Memory B cell (primary cell): ENCODE measurements at places on chromosomes 5 and 9.
A peak's percentile ranks its signal among the peaks of the same experiment; 100 is the strongest.

- DNase-seq = no peak
Observed at GRCh38 chr5:34580983-34581382, 75.1 kb upstream of the RAI14 start.

- no peak for DNase-seq
Observed at GRCh38 chr5:169280696-169281095, 20.2 kb downstream of the SLIT3 start.

GRCh38 chr5:43305948-43306565 is 7.2 kb downstream of the HMGCS1 start:
- no peak for DNase-seq

- no peak for DNase-seq
Observed at GRCh38 chr9:116208417-116209232, 55.0 kb downstream of the PAPPA start.

GRCh38 chr5:80933036-80933435 is 27.1 kb upstream of the RASGRF2 start:
- DNase-seq = no peak

GRCh38 chr5:98217138-98217537 is 556.3 kb upstream of the RGMB start:
- DNase-seq = no peak

DNA sequence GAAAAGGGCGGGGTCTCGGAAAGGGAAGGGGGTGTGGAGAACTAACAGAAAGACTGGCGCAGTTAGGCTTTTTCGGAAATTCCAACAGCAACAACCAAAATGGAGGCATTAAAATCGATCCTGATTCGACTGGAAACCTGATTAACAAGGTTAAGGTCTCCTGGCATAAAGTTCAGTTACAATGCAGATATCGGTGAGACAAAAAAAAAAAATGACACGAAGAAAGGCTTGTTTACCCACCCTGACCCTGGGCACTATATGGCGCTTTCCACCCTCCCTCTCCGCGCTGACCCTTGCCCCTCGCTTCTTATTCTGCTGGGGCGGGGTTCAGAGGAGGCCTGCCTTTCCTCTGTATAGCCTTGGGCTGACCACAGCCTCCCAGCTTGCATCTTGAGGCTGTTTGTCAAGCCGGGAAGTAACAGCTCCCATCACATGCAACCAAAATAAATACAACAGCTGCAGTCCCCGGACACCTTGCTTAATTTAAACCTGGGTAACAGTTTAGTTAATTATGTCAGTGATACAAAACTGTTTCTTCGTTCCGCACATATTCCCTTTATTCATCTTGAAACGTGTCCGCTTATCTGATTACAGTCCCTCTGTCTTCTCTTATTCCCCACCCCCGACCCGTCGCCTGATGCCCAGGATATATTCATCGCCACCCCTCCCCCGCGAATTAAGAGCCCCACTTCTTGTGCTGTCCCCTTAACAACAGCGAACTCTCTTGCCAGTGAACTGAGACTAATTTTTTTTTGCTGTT is 795 bp upstream of the PJA2 start:
- peak; percentile 25 for DNase-seq

GRCh38 chr9:91436841-91437240 is 13.2 kb upstream of the NFIL3 start:
- DNase-seq = no peak

DNA sequence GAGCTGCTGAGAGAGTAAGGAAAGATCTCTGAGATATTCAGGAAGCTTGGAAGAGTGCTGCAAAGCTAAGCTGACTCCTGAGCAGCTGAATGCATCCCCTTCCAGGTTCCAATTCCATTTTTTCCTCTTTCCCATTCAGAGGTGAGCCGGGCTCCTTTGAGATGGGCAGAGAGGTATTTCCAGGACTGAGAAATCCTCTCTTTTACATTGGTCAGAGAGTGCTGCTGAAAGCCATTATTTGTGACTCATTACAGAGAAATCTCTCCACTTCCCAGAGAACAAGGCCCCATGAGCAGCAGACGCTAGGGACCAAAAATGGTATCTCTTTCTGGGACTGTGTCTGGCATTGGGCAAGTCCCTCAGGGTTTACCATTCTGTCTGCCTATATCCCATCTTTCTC is 3.7 kb downstream of the MCTP1 start:
- no peak for DNase-seq

GRCh38 chr5:81768935-81769452 is 18.1 kb upstream of the SSBP2 start:
- DNase-seq = no peak

GRCh38 chr9:92423612-92424011 is 659 bp downstream of the OMD start:
- no peak for DNase-seq

DNA sequence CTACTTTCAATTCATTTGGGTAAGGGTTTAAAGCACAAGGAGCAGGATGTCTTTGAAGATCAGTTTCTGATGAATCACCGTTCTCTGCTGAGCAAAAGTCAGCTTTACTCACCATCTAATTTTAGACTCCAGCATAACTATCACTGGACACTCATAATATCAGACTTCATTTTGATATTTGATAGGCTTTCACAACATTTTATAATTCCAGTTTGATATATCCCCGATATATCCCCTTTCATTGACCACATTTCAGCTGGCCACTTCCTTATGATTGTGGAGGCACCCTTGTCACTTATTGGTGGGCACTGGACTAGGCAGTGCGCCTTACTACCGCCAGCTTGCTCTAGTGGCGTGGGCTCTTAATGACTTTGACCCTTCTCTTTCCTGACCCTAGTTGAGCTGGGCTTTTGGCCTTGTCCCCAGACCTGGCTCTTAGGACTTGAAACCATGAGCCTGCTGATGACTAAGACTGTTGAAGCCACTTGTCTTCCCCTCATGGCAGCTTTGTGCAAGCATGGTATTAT is 46.8 kb downstream of the CYSTM1 start:
- no peak for DNase-seq

DNA sequence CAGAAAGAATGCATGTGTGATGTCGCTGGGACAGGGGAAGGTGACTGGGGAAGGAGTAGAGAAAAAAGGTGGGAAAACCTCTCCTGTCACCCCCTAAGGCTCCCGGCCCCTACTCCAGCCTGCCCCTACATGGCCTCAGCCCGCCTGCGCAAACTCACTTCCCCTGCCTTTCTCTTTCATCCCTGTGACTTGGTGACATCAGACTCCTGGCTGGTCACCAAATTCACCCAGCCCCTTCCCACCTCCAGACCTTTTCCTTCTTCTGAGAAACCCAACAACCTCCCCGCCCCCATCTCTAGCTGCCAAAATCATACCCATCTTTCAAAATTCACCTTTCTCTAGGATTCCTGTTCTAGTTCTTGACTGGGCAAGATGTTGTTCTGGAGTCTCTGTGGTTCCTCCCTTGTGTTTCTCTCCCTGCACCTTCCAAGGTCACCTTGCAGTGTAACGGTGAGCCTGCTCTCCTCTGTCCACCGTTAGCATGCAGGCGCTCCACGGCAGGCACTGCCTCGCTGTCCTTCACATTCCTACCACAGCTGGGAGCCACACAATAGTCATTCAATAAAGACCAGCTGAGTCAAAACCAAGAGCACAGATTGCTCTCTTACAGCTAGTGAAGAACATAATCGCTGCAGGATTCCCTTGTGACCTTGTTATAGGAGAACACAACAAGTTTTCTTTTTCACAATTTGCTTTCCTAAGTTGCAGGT is 134.5 kb downstream of the FANCC start:
- DNase-seq = no peak

DNA sequence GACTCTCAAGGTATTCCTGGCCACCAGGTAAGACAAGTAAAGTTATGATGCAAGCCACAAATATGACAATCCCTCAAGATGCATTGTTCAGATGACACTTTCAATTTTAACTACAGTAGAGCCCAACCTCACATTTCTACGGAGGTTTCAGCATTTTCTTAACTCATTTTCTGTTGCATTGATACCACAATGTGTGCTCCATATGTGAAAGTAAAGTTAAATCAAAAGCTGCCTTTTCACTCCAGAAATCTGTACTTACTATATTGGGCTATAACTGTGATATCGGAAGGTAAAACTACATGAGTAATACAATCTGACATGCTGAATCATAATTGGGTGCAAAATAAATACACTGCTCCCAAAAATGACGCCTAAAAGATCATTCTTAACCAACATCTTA is 333.6 kb upstream of the MEF2C start:
- no peak for DNase-seq

DNA sequence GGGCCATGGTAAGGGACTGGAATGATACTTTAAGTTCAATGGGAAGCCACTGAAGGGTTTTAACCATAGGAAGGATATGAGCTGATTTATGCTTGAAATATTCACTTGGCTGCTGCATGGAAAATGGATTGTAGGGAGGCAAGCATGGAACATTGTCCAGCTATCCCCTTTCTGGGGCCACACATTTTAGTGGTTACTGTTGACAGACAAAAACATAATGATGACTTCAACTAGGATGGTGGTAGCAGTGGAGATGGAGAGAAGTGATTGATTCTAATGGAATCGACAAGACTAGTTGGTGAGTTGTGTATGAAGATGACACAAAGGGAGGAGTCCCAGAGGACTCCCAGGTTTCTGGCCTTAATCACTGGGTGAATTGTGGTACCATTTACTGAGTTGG is 6.2 kb upstream of the FCHSD1 start:
- no peak for DNase-seq

GRCh38 chr5:54362434-54362833 is 52.1 kb upstream of the ARL15 start:
- no peak for DNase-seq

- peak; percentile 58 for DNase-seq
Observed at GRCh38 chr9:89428901-89429890, 68.7 kb downstream of the SEMA4D start.

GRCh38 chr9:128643519-128644300 is 12.9 kb downstream of the DYNC2I2 start:
- no peak for DNase-seq

GRCh38 chr5:112635276-112635675 is 102.4 kb upstream of the APC start:
- DNase-seq = no peak

DNA sequence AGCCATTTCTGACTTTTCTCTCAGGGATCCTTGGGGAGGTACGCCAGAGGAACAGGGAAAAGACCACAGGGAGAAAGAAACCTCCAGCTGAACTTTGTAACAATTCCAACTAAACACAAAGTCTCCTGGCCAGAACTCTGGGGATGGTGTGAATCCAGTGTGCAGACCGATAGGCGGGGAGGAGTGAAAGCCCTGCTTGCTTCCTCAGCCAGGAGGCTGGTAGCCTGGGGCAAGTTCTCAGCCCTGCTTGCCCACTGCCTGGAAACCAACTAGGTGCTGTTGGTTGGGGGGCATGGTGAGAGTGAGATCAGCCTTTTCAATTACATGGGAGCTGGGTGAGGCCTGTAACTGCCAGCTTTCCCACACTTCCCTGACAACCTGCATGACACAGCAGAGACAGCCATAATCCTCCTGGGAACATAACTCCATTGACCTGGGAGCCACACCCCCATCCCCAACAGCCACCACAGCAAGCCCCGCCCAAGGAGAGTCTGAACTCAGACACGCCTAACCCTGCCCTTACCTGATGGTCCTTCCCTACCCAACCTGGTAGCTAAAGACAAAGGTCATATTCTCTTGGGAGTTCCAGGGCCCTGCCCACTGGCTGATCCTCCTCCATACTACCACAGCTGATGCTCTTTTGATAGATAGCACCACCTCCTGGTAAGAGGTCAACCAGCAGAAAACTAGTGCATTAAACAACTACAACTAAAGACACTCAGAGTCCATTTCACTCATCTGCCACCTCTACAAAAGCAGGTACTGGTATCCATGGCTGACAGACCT is 100.1 kb upstream of the TNFAIP8 start:
- DNase-seq = no peak

GRCh38 chr5:6632324-6632887 is 438 bp downstream of the NSUN2 start:
- no peak for DNase-seq

- DNase-seq = no peak
Observed at GRCh38 chr5:143968071-143968878, 156.3 kb downstream of the HMHB1 start.

GRCh38 chr5:132457371-132458225 is 33.0 kb downstream of the IRF1 start:
- DNase-seq = no peak

- no peak for DNase-seq
Observed at GRCh38 chr5:113864437-113864836, 350.9 kb downstream of the YTHDC2 start.
